ENCODE measurements at places on chromosomes 4 and X.

- peak; percentile 30 for DNase-seq
Observed at GRCh38 chrX:43882294-43882681, at the start of gene MAOB. MAOB (minus strand) TSS chrX:43882450; CDS start chrX:43882299, 151 bp downstream.

GRCh38 chr4:2649604-2650114 lies 106.5 kb downstream of the TNIP2 start:
- no peak for DNase-seq

DNA sequence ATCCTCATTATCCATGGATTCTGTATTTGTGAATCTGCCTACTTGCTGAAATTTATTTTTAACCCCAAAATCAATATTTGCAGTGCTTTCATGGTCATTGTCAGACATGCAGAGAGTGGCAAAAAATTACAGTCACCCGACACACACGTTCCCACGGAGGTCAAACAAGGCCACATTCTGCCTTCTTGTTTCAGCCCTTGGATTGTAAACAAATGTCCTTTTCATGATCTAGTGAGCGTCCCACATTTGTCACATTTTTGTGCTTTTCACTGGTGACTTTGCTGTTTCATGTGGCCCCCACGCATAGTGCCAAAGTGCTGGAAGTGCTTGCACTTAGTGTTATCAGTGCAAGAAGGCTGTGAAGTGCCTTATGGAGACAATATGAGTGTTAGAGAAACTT lies 45.0 kb downstream of the SOD3 start:
- no peak for DNase-seq

DNA sequence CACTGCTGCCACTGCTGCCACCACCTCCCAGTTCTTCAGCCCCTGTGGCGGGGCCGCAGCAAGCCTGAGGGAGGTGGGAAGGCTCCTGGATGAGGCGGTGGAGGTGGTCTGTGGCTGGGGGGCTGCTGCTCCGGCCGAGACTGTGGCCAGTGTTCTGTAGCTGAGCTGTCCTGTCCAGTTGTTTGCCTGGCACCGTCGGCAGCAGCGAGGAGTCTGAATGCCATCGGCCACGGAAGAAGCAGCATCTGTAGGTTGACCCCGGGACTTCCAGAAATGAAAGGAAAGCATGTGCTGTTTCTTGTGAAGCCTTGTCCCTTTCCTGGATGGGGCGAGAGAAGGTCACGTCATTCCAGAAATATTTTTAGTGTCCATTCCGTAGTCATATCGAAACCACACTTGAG lies 3.3 kb downstream of the C4orf54 start:
- no peak for DNase-seq

DNA sequence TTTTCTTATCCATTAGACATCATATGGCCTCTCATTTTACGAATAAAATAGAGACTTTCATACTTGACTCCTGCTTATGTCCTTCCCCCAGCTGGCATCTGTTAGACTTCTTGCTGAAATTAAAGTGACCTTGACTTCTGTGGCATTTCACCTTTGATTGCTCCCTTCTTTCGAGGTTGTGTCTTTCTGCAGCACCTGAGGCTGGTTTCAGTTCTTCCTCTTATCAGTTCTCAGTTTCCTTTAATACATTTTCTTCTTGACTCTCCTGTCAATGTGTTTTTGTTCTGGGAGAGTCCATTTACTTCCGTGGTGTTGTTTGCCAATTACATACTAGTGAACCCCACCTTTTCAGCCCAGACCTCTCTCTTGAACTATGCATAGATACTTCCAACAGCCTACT lies 81.6 kb downstream of the RBPJ start:
- DNase-seq: no peak

GRCh38 chr4:186128842-186129241 lies 24.3 kb downstream of the FAM149A start:
- no peak for DNase-seq

- DNase-seq: no peak
Observed at GRCh38 chr4:18571301-18571761, 549.8 kb upstream of the LCORL start.

DNA sequence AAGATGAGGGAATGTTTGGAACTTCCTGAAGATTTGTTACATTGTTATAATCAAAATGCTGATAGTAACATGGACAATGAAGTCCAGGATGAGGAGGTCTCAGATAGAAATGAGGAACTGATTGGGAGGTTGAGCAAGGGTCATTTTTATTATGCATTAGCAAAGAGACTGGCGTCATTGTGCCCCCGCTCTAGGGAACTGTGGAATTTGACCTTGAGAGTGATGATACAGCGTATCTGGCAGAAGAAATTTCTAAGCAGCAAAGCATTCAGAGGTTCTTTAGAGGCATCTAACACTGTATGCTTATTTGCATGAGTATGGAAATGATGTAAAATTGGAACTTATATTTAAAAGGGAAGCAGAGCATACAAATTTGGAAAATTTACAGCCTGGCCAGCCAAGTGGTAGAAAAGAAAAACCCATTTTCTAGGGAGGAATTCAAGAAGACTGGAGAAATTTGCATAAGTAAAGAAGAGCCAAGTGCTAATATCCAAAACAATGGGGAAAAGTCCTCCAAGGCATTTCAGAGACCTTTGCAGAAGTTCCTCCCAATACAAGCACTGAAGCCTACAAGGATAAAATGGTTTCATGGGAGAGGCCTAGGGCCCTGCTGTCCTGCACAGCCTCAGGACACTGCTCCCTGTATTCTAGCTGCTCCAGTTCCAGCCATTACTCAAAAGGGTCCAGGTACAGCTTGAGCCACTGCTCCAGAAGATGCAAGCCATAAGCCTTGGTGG lies 483.0 kb upstream of the NDST4 start:
- no peak for DNase-seq

GRCh38 chr4:56158483-56158882 lies 209.7 kb downstream of the CEP135 start:
- no peak for DNase-seq
